ENCODE measurements at places on chromosomes 1 and 21.
A peak's percentile ranks its signal among the peaks of the same experiment; 100 is the strongest.

DNA sequence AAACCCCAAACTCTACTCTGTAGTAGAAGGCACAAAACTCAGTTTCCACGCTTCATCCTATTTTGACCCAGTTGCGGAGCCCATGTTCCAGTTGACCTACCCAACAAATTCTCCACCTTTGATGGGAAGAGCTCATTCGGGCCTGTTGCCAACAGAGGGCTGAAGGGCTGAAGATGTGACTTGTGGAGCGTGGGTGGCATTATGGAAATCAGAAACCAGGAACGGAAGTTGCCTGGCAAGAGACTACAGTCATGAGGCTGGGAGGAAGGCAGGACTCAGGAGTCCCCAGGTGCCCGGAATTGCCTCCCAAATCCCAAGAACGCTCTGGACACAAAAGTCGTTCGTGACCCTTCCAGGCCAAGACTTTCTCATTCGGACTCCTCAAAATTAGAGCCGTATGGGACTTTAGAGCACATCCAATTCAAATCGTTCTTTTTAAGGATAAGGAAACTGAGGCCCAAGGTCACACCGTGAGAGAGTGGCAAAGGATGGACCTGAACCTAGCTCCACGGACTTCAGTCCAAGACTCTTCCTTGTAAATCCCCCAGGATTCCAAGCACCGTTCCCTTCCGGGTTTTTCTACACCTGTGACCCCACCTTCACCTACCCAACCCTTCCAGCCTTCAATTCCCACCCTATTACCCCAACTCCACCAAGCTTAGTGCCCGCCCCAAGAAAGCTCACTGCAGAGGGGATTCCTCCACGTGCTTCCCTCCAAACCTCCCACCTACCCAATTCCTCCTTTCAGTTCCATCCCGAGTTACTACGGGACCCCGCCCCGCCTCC, 739 bp downstream of the SMG5 start:
- DNase-seq, result no peak

DNA sequence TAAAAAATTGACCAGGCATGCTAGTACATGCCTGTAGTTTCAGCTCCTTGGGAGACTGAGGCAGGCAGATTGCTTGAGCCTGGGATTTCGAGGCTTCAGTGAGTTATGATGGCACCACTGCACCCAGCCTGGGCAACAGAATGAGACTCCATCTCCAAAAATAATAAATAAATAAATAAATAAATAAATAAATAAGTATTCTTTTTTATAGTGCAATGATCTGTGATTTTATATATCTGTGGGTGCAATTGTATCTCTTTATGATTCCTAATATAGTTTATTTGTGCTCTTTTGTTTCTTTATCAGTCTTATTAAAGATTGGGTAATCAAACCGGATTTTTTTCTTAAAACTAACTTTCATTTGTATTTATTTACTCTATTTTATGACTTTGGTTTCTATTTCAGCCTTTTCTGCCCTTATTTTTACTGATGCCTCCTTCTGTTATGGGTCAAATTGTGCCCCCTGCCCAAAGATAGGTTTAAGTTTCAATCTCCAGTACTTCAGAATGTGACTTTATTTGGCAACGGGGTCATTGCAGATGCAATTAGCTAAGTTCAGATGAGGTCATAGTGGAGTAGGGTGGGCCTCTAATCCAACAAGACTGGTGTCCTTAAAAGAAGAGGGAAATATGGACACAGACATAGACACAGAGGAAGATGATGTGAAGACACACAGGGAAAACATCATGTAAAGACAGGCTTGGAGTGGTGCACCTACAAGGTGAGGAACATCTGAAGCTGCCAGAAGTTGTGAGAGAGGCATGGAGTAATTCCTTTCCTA, 74.9 kb upstream of the CDC42BPA start:
- DNase-seq, result no peak

GRCh38 chr1:155184835-155185782, 11.5 kb downstream of the TRIM46 start:
- no peak for DNase-seq

DNA sequence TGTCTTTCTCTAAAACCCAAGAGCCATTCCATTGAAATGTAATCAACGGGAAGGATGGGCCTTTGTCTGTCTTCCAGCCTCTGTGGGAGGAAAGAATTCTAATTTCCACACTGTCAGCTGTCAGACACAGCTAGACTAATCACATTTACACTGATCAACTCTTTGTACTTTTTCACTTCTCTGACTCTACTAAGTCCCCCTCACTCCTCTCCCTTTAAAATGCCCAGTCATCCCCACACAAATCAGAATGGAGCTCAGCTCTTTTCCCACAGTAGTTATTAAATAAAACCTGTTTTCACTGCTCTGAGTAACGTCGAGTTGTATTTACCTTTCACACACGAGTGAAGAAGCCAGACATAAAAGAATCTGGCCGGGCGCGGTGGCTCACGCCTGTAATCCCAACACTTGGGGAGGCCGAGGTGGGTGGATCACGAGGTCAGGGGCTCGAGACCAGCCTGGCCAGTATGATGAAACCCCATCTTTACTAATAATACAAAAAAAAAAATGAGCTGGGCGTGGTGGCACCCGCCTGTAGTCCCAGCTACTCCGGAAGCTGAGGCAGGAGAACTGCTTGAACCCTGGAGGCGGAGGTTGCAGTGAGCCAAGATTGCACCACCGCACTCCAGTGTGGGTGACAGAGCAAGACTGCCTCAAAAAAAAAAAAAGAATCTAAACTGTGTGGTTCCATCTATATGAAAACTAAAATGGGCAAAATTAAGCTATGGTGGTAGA, 13.3 kb downstream of the ZBTB8OS start:
- DNase-seq, result no peak

GRCh38 chr1:14697353-14697752, 98.9 kb downstream of the KAZN start:
- no peak for DNase-seq

DNA sequence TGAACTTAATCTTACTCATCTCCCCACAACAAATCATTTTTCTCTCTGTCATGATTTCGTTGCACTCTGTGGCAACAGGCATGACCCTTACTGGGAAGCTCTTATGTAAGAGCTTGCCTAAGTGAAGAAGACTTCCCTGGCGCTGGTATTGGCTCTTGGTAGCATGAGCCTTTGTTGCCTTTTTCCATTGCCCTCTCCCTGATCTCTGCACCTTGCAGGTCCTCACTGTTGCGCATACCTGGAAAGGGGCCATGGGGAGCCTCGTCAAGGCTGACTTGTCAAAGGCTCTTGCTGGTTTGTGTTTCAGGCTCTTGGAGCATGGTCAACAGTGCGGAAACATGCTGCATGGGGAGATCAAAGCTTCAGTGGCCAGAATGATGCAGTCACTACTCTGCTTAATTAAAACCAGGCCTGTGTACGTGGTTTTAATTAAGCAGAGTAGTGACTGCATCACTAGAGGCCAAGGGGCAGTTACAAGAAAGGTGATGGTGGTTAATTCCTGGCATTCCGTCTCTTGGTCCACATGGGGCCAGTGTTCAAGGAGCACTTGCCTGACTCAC, 141.3 kb downstream of the SPATA46 start:
- DNase-seq, result peak; percentile 3

DNA sequence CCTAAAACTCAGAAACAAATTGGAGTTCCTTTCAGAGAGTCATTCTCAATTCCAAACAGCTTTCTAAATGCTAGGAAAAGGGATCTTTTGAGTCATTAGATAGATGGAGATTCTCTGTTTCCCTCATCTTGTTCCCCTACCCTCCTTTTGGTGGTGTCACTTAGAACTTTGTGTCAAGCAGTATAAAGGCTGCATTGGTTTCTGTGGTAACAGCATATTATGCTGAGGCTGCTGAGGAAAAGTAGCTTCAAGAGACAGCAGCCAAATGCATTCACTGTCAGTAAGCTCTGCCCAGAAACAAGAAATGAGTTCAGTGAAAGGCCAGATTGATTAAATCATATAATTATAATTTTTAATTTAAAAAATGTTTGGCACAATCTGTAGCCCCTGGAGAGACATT, 144.1 kb downstream of the LRRC40 start:
- no peak for DNase-seq

- no peak for DNase-seq
Measured at GRCh38 chr1:23473037-23473800, 10.8 kb downstream of the ASAP3 start.

GRCh38 chr1:212487286-212487685, 54.6 kb downstream of the NENF start:
- DNase-seq, result no peak

- DNase-seq, result no peak
Measured at GRCh38 chr1:18398791-18399530, 81.8 kb upstream of the KLHDC7A start.

DNA sequence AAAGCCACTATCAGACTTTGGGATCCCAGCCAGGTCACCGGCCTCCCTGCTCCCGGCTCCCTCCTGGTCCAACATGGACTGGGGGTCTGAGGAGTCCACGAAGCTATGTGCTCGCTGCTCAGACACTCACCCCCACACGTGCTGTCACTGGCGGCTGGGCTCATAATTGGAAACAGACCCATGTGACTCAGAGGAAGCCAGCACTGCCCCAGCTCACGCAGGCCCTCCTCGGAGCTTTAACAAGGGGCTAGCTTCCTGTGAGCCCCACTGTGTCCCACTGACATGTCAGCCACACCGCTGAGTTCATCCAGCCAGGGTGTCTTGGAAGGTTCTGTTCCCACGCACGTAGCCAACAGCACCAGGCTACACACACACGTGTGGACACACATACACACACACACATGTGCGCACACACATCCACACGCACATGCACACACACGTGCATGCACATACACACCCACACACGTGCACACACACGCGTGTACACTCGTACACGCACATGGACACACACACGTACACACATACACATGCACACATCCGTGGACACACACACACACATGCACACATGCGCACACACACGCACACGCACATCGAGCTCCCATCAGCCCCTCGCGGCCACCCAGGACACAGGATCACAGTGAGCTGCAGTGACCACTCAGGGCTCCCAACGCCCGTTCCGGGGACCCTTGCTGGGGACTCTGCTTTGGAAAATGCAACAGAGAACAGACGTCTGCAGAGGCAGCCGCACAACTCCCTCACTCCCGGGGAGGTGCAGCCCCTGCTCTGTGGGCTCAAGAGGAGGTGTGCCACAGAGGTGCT, 18.4 kb upstream of the COL6A2 start:
- DNase-seq, result peak; percentile 85

DNA sequence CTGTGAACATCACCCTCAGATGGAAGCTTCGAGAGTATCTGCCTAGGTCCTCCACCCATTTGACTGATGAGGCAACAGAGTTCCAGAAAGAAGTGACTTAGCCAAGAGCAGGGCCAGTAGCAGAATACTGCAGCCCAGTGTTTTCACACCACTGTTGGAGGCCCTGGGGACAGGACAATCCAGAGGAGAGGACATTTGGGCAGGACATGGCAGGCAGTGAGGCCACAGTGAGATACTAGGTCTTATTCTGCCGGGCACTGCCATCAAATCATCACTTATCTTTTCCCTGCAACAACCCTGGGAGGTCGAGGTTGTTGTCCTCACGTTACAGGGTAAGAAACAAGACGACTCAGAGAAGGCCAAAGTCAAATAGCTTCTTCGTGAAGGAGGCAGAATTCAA, 5.5 kb upstream of the FOXO6 start:
- no peak for DNase-seq

- DNase-seq, result no peak
Measured at GRCh38 chr1:202084791-202085681, 37.7 kb upstream of the GPR37L1 start.

DNA sequence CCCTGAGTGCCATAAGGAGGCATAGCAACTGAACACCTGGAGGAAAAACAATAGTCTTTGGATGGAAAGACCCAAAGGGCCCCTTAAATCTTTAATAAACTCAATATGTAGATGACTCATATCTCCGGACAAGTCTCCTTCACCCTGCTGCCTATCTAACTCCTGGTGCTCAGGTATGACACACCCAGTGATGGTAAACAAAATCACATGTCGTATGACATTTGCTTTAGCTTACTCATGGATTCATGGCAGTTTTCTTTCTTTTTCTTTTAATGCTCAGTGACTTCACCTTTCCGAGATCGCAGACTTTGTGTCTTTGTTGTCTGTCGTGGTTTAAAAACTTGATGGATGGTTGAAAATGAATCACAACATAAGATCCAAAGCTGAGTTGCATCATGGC, 208.5 kb upstream of the PROX1 start:
- DNase-seq, result no peak

DNA sequence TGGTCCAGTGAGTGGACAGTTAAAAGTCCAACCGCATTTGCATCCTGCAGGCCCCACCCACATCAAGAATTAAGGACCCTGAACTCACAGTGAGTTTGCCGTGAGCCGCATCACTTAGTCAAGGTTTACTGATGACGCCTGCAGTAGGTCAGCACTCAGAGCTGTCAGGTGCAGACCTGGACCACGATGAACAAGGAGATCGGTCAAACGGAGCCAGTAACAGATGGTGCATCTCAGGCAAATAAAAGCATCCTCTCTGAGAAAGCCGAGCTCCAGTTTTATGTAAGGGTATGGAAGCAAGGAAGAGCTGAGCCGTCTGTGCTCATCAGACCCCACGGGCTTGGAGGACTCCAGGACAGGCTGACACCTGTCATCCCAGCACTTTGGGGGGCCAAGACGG, 4.5 kb downstream of the PRDM15 start:
- no peak for DNase-seq

GRCh38 chr1:225532240-225532944, 104.6 kb upstream of the LBR start:
- DNase-seq, result no peak

- no peak for DNase-seq
Measured at GRCh38 chr1:1004420-1004779, 4.5 kb upstream of the HES4 start.

- DNase-seq, result no peak
Measured at GRCh38 chr1:73106931-73107330, 824.6 kb upstream of the NEGR1 start.

Data from GM04503 (cell line).